Breast epithelium (tissue), 4 donors: ENCODE measurements at places on chromosomes 1 and 21.

GRCh38 chr1:33473900-33474299 lies 1.5 kb downstream of the ZSCAN20 start:
- DNase-seq, result no peak

GRCh38 chr1:205241366-205242030 lies 13.8 kb downstream of the TMCC2 start:
- DNase-seq, result no peak

GRCh38 chr1:156813750-156814570 lies 2.7 kb downstream of the SH2D2A start:
- peak; percentile 40 for DNase-seq

DNA sequence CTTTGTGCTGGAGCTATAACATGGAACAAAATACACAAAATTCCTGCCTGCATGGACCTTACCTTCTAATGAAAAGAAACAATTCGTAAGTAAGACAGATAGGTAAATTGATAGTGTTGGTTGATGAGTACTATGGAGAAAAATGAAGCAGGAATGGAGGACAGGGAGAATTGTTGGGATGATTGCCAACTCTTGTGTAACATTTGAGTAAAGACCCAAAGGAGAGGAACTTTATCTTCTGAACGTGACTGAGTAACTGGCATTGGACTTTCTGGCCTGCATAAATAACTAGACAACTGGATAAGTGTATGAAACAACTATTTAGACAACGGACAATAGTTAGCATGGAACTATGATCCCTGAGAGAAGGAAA lies 6.8 kb upstream of the EFCAB14 start:
- no peak for DNase-seq

DNA sequence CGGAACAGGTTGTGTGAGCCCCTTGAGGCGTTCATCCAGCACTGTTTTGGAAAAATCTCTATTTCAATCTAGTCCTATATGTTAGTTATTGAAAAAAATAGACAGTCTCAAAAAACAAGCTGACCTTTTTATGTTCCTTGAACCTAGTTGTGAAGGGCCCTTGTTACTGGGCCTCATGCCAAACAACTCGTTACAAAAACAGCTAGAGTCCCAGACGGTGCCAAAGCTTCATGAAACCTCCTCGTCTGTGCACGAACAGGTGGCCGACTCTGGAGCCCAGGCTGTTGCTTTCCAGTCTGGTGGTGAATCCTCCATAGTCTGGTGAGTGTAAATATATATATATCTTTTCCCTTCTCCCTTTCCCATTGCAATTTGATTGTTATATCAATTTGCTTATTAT lies at the start of gene CHIA:
Gene CHIA (plus strand): TSS at position 222 of the 400 bp plus-strand sequence. CDS start 19,617 bp downstream, outside the sequence.
- DNase-seq, result no peak

DNA sequence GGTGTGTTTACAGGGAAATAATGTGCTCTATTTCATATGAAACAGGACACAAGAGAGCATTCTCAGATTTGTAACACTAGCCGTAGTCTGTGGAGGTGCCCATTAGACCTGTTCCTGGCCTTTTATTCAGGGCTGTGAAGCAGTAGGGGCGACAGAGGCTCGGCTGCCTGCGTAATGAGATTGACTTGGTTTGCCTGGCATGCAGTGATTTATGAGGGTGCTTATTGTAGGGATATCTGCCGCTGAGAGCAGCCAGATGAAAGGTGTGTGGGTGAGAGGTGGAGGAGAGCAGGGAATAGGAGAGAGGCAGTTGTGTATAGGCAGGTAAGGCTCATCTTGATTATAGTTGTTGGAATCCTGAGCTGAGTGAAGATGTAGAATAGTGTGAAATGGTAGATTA lies 51.3 kb downstream of the DNAJC6 start:
- no peak for DNase-seq

- DNase-seq, result peak; percentile 10
These were observed 580 bp upstream of the NECTIN4 start for GRCh38 chr1:161089938-161090337.

DNA sequence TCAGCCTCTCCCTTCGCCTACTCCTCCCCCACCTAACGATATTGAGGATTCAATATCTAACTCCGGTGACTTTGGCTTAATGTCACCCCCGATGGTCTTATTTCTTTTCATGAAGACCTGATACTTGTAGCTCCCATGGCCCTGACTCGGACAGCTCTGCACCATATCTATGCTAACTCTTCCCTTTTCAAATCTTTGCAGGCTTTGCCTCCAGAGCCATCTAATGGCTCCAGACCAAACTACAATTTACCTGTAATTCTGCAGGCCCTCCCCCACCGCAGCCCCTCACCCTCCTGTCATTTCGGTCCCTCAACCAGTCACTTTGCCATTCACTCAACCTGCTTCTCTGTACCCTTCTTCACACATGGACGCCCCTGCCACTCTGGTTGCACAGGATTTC lies 7.9 kb upstream of the GSTM5 start:
- no peak for DNase-seq

GRCh38 chr21:18499761-18500376 lies 96.3 kb upstream of the TMPRSS15 start:
- no peak for DNase-seq

DNA sequence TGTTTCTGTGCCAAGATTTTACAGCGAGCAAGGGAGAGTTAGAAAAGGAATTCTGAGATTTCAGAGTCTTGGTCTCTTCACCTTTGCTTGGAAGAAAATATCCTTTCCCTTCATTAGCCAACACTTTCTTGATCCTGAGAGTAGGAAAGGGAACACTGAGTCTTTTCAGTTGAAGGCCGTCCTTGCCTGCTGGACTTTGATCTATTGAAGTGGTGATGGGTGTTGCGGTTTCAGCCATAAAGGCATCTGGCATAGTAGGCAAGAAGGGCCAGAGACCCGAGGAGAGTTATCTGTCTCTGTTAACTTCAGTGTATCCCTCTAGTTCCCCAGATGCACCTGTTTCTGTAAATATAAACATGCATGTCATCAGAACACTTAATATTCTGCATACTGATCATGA lies 9.7 kb downstream of the SELE start:
- DNase-seq, result no peak

DNA sequence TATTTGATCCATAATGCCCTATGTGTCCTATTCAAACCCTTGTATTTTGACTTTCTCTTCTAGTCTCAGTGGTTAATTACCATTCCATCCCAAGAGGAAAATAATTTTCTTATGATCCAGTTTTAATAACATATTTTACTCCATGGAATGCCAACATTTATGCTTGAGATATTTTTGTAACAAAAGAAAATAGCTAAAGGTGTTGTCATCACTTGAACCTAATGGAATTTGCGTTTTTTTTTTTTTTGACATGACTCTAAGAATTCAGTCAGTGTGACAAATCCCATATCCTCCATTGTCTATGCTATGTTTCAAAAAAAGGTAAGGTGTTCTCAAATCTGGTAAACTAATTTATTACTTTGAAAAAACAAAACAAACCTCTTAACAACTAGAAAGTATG lies 324.1 kb upstream of the ADAMTS5 start:
- no peak for DNase-seq

- no peak for DNase-seq
These were observed 49.1 kb upstream of the SDC3 start for GRCh38 chr1:30957560-30958222.

- no peak for DNase-seq
These were observed 12.8 kb downstream of the GCSAML start for GRCh38 chr1:247561711-247562110.

- DNase-seq, result no peak
These were observed 2.2 kb upstream of the LAPTM5 start for GRCh38 chr1:30759718-30760281.

DNA sequence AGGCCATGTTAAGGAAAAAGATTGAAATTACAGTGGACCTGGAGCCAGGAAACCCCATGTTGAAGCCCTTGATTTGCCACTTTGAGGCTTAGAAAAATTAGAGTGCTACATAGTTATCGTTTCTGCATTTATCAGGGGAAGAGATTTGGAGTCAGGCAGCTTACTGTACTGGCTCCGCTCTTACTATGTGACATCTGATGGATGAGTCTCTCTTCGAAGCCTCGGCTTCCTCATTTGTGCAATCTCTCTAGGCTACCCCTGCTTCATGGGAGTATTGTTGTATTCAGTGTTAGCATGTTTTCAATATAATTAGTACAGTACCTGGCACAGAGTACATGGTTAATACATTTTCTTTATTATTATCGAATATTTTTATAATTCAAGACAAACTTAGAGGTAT lies 480.4 kb upstream of the USP24 start:
- DNase-seq, result no peak

- DNase-seq, result no peak
These were observed 200.1 kb upstream of the DAB1 start for GRCh38 chr1:57623791-57624538.

- no peak for DNase-seq
These were observed 11.6 kb upstream of the TNFSF18 start for GRCh38 chr1:173062150-173062938.

DNA sequence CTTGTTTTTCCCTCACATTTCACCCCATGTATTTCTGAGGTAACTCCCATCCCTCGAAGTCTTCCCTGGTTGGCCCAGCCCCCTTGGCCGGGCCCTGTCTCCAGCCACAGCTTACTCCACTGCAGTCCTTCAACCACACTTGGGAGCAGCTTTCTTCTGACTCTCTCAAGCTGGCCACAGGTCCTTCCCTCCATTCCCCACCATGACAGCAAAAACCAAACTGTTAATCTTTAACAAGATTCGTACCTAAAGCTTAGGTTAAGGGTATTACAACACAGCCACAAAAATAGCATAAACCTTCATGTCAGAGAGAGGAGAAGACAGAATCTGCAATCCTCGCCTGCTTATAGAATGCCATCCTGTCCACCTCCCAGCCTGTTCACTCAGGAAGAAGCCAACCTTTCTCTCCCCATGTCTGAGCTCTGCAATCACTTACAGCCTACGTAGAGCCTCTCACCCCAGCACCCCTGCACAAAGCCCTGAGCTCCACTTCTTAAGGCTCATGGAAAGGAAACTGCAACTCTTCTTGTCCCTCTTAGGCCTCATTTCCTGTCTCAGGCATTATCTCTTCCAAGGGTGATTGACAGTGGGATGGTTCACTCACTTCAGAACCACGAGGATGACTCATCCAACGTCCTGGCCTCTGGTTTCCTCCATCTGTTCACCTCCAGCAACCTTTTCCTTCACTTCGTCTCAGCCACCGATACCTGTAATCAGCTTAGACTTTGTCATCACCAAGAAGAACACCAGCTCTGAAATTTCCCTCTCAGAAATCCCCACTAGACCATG lies 72.8 kb downstream of the CD2 start:
- DNase-seq, result no peak

GRCh38 chr1:219427403-219427802 lies 185.5 kb downstream of the ZC3H11B start:
- no peak for DNase-seq

GRCh38 chr1:56385314-56385713 lies 194.0 kb downstream of the PLPP3 start:
- no peak for DNase-seq

GRCh38 chr1:44808063-44808937 lies at the start of gene BTBD19:
TSS of gene BTBD19 (plus strand) at chr1:44808523. CDS start at chr1:44808821, 298 bp downstream.
- DNase-seq, result peak; percentile 64

GRCh38 chr1:7770669-7770996 lies 463 bp upstream of the VAMP3 start:
- DNase-seq, result no peak

- peak; percentile 60 for DNase-seq
These were observed 28.4 kb upstream of the SARS1 start for GRCh38 chr1:109185357-109185756.

DNA sequence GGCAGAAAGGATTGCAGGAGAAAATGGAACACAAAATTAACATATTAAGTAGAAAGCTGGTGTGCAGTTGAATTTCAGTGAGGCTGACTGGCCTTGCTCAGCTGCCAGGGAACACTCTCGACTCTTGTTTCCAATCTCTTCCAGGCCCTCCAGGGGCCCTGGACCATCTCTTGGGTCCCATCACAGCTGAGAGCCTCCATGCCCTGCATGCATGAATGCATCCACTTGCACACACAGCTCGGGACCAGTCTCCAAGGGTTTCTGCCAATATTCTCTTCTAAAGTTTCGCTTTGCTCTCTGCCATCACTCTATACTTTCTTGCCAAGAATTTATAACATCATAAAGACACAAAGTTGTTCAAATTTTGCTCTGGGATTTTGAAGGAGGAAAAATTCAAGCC lies 200.3 kb downstream of the DSCAM start:
- no peak for DNase-seq

- DNase-seq, result no peak
These were observed 5.5 kb downstream of the FBXO2 start for GRCh38 chr1:11648732-11649158.

DNA sequence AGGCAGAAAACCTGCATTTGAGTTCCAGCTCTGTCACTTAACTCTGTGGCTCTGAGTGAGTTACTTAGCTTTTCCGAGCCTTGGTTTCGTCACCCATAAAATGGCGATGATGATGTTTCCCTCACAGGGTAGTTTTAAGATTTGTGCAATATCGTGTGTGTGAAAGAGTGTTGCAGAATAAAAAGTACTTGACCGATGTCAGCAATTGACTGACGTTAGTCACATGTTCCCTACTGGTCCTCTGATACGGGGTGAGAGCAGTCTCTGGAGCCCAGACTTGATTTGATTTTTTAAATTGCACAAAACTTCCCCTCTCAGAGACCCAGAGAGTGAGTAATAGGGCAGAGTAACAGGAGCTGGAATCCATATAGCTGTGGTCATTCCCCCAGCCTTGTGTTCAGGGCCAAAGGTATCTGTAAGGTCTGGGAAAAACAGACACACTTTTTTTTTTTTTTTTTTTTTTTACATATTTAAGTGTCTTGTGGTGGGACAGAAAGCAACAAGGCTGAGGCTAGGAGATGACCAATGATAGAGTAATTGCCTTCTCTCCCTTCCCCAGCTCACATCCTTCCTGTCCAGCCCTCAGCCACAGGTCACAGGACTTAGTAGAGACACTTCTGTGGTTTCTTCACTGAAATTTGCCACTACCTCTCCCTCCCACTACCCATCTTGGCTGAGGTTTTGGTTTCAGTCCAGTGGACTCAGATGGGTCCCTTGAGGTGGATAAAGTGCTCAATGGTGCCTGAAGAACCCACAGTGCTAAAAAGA lies 2.0 kb downstream of the FCER1G start:
- DNase-seq, result no peak

- peak; percentile 50 for DNase-seq
These were observed 32.3 kb downstream of the SLC66A1 start for GRCh38 chr1:19344372-19344810.

DNA sequence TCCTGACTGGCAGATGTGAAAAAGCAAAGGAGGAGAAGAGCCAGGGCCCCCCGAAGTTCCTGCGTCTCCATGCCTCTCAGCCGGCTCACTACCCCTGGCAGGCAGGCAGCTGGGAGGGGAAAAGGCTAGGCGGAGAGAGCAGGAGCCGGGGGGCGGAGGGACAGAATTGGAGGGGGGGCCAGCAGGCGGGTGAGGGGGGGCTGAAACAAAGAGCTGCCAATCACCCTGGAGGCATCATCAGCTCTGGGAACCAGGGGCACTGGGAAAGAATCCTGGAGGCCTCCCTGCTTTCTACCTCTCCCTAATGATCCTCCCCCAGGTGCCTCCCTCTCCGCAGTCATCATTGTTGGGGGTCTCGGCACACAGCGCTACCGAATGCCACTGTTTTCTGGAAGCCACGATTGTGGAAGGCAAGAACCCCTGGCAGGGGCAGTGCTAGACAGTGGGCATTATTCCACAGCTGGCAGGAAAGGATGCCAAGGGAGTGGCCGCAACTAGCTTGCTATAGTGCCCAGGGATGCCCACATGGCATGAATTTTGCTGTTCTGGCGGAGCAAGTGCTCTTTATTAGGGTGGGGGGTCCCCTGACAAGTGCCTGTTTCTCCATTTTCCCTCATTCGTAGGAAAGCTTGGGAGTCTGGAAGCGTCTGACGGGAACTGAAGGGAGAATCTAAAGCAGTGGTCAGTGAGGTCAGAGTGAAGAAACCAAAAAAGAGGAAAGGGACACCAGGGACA lies at the start of gene THBS3:
Gene THBS3 (minus strand): TSS at position 92 of the 735 bp plus-strand sequence. CDS start 21 bp downstream, at position 71.
- no peak for DNase-seq

GRCh38 chr1:60589916-60590315 lies 492.4 kb upstream of the NFIA start:
- no peak for DNase-seq
